Lung (tissue), 17 donors: ENCODE measurements at places on chromosomes 12 and 14. TPM values are rescaled to one million over a fixed set of nuclear protein-coding genes. Genes with fewer than 3 reads are reported as not detected.

The CELA1 gene
- not detected for polyA plus RNA-seq

The HPD gene
- polyA plus RNA-seq = 1.2 TPM

The TCL1B gene
- polyA plus RNA-seq = not detected

The LUM gene
- polyA plus RNA-seq = 158 TPM

The NOVA1 gene
- 0.38 TPM for polyA plus RNA-seq

The C1QL4 gene
- not detected for polyA plus RNA-seq

The ABCB9 gene
- polyA plus RNA-seq = 2.9 TPM

The ART4 gene
- 0.77 TPM for polyA plus RNA-seq

The ADAM20 gene
- polyA plus RNA-seq = 0.16 TPM

The CLEC4D gene
- 39.2 TPM for polyA plus RNA-seq

The GPR137C gene
- polyA plus RNA-seq = 0.26 TPM

The EIF2S3B gene
- 0.38 TPM for polyA plus RNA-seq
